NCI-H524 (cell line): ENCODE measurements at places on chromosomes 7 and 10.

DNA sequence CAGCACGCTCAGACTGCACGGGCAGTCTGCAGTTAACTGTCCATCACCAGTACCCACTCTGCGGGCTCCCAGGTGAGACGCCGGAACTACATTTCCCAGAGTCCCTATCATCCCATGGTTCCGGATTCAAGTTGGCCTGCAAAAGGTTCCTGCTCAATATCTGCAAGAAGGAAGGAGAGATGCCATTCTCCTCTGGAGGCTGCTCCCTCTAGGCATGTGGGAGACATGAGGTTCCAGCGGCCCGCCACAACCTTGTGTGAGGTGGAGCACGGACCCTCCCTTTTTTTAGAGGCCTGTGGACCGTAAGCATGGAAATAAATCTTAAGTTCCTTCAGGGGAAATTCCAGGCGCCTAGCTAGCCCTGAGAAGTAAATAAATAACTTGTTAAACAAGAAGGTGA is 29.7 kb downstream of the NUP42 start:
- DNase-seq: no peak

- no peak for DNase-seq
These were observed 3.2 kb downstream of the SFRP5 start for GRCh38 chr10:97768322-97769315.

GRCh38 chr10:122510736-122511135 is 49.4 kb downstream of the HTRA1 start:
- DNase-seq: peak; percentile 3

DNA sequence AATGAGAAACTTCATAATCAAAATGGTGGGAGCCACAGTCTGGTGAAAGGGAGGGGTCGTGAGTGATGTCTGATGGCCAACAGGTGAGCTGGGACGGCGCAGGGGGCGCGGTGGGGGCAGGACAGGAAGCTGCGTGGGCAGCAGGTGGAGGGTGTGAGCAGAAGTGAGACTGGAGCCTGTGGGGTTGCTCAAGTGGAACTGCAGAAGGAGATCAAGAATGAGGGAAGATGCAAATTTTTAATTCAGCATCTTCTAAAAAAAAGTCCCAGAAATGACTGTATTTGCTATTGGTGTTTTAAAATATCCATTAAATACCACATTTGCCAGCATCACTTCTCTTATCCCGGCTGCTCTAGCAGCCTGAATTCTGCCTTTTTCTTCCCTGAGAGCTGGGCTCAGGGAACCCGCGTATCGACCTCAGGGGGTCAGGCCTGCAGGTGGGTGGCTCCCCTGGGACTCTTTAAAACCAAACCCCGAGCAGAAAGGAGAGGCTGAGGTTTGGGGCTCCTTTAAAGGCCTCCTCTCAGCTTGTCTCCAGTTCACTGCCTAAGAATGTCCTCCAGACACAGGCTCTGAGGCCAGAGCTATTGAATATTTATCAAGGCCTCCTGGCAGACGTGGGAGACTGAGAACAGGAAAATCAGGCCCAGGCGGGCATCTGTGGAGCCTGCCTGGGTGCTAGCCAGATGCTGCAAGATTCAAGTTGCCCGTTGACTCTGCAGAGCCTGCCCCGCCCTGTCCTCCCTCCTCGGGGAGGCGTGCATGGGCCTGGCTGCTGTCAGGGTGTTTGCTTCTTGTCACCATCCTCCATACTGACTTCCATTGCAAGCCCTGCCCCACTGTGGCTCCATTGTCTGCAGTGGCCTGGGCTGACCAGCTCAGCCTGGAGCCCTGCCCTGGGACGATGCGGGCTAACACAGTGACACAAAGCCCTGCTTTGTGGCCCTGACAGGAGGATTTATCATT is 53.9 kb downstream of the SYPL1 start:
- DNase-seq: peak; percentile 78

- DNase-seq: no peak
These were observed 131.2 kb downstream of the TACC2 start for GRCh38 chr10:122120008-122120744.
